ENCODE measurements at places on chromosomes 1 and 21.

- DNase-seq: no peak
Measured at GRCh38 chr1:41020109-41020576, 1.4 kb downstream of the SLFNL1 start.

GRCh38 chr1:156111355-156111962 lies 3.1 kb upstream of the LMNA start:
- DNase-seq: no peak

DNA sequence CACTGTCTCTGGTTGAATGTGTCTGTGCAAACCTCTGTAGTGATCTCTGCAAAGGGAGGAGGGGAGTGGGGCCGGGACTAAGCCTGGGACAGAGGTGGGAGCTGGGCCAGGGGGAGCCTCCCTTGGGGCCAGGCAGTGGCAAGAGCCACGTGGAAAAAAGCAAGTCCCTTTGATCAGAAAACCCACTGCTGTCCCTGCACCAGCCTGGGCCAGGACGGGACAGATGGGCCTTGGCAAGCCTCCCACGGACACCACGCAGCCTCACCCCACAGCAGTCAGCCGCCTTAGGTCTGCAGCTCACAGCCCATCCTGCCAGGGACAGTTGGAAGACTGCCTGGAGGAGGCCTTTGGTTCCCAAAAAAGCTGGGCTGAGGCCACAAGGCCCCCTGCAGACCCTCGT lies 11.7 kb upstream of the TRAPPC10 start:
- no peak for DNase-seq

- no peak for DNase-seq
Measured at GRCh38 chr1:220391491-220391890, 119.2 kb upstream of the RAB3GAP2 start.

DNA sequence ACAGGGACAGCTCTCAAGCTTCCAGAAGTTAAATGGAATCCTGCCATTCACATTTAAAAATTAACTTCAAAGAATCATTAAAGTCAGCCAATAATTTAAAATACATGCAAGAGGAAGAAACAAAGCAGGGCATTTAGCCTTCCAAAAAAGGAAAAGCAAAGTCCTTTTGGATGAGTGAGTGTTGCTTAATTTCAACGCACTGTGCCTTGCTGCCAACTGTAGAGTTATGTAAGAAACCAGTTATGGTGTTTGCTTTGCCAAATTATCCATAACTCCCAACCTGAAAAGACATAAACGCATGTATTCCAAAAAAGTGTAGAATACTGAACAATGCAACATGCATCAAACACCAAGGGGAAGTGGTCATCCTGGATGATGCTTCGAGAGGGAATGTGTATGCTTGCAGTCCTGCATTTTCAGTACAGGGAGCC lies 16.1 kb upstream of the KCNE1 start:
- DNase-seq: no peak

DNA sequence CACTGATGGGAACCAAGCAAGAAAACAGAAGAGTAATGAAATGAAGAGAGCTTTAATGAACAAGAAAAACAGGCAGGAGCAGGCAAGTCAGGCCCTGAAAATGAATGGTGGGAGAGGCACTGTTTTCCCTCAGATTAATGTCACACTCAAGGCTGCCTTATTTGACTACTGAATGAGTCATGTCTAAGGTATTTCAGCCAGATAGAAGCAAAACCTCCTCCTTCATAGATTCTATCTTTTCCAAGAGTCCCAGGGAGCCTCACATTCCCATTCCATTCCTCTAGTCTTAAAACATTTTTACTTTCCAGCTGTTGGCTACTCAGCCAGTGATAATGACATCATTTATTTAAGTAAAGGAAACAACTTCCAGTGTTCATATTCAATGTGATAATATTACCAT lies 228.4 kb upstream of the NRIP1 start:
- DNase-seq: peak; percentile 86

DNA sequence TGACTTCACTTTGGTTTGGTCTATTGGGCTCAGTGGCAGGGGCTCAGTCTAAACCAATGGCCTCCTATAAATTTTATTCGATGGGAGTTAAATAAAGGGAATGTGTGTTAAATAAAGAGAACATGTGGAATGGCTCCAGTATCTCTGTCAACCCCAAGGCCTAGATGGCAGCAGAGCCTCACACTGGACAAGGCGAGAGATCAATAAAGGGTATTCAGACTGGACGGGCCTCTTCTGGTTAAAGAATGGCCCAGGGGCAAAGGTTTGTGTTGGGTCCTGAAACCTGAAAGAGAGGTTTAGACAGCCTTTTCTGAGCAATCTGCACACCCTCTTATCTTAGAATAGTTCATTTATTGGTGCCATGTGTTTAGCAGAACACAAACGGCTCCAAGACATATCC lies 34.7 kb downstream of the SH3BP5L start:
- DNase-seq: no peak

DNA sequence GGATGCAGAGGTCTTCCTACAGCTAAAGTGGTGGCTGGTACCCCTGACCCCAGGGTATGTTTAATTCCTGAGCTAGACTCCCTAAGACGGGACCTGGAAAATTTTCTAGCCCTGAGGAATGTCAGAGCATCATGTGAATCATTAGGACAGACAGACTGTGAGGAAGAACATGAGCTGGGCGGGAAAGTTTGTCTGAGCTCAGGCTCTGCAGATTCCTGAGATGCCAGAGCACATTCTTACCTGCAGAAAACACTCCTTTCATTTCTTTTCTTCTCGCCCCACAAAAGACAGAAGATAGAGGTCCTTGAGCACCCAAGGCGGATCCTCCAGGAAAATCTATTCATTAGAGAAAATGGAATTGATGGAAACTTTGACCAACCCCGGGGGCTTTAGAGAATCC lies 6.5 kb downstream of the CAPN2 start:
- DNase-seq: no peak

DNA sequence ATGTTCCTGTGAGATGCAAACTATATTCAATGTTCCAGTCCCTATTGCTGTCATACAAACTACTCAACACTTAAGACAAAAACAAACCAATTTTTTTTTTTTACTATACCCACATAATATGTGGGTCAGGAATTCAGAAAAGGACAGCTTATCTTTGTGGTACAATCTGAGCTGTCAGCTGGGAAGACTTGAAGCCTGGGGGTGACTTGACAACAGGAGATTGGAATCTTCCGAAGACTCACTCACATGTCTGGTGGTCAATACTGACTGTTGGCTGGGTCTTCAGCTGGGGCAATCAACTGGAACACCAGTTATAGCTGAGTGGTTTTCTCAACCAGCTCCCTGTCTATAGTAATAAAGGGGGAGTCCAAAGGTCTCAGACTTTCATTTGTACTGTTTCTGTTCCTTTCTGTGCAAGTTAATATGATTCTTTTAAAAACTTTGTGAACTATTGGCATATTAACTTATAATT lies 81.7 kb upstream of the ATP1B1 start:
- no peak for DNase-seq

- peak; percentile 49 for DNase-seq
Measured at GRCh38 chr1:115668579-115668978, 26.8 kb downstream of the VANGL1 start.

GRCh38 chr21:41933313-41934079 lies 20.3 kb downstream of the C2CD2 start:
- DNase-seq: no peak

- no peak for DNase-seq
Measured at GRCh38 chr1:239792157-239792556, 299.5 kb upstream of the FMN2 start.

DNA sequence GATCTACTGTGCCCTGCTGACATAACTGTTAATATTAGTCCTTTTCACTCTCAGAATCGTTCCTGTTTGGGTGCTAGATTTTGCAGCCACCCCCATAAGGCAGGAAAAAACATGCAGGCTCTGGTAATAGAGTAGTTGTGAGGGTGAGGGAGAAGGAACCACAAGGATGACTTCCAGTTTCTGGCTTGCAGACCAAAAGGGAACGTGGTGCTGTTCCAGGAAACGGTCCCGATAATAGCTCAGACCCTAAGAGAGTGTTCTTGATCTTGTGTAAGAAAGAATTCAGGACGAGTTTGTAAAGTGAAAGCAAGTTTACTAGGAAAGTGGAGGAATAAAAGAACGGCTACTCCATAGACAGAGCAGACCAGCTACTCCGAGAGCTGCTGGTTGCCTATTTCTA lies 50.7 kb upstream of the RHOU start:
- DNase-seq: no peak

- no peak for DNase-seq
Measured at GRCh38 chr1:160063176-160063575, 6.8 kb downstream of the KCNJ10 start.

- DNase-seq: no peak
Measured at GRCh38 chr1:41534181-41535076, 49.9 kb upstream of the EDN2 start.

DNA sequence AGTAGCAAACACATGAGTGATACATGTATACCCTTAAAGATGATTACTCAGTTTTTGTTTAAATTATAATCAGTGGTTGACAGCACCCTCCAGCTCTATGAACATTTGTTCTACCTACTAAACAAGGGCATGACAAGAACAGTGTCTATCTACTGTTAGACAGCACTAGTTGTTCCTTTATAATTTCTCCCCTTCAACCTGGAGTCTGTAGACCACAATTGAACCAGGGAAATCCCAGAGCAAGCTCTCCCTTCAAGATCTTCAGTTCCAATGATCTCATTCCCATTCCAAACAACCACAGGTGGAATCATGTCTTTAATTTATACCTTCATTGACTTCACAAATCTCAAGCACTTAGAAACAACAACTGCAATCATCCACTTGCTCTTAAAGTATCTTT lies 216.1 kb downstream of the HHIPL2 start:
- no peak for DNase-seq

- peak; percentile 70 for DNase-seq
Measured at GRCh38 chr1:27366113-27366410, 699 bp downstream of the MAP3K6 start.

GRCh38 chr1:99268021-99268420 lies 3.7 kb downstream of the PLPPR4 start:
- peak; percentile 14 for DNase-seq

DNA sequence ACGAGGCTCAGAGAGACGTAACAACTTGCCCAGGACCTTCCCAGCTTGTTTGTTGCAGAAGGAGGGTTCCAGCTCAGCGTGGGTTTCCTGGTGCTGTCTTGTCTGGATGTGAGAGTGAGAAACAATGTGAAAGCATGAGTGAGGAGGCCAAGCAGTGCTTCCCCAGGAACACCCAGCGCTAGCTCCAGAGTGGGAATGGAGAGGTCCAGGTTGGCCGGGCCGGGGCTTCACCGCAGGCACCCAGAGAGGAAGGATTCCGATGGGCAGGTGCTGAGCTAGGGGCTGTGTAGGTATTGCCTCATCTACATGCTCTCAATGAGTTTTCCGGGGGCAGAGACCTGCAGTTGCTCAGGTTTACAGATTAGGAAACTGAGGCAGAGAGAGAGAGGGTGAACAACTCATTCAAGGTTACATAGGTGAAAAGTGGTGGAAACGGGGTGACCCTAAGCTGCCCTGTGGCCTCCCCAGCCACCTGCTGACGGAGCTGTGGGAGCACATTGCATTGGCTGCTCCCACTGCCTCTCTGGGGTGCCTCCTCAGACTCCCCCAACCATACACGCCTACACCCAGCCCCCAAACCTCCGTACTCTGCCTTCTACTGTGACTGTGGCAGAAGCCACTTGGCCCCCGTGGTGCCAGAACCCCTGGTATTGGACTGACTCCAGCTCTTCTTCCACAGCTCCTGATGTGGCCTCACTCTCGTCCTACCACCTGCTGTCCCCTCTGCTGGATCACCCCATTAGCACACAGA lies 51.2 kb downstream of the B3GALT5 start:
- DNase-seq: no peak

DNA sequence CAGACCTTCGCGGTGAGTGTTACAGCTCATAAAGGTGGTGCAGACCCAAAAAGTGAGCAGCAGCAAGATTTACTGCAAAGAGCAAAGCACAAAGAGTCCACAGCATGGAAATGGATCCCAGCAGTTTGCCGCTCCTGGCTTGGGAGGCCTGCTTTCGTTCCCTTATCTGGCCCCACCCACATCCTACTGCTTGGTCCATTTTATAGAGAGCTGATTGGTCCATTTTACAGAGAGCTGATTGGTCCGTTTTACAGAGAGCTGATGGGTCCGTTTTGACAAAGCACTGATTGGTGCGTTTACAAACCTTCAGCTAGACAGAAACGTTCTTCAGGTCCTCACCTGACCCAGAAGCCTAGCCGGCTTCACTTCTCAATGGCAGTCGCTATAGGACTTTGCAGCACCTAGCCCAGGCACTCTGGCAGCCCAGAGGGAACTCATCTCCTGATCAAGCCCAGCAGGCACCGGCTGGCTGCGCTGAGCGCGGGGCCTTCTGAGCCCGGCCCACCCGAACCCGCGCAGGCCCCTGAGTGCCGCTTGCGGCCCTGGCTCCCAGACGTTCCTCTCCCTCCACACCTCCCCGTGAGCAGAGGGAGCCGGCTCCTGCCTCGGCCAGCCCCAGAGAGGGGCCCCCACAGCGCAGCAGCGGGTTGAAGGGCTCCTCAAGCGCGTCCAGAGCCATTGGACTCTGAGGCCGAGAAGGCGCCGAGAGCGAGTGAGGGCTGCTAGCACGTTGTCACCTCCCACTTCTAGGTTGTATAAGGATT lies 200.3 kb downstream of the LMO4 start:
- DNase-seq: no peak

DNA sequence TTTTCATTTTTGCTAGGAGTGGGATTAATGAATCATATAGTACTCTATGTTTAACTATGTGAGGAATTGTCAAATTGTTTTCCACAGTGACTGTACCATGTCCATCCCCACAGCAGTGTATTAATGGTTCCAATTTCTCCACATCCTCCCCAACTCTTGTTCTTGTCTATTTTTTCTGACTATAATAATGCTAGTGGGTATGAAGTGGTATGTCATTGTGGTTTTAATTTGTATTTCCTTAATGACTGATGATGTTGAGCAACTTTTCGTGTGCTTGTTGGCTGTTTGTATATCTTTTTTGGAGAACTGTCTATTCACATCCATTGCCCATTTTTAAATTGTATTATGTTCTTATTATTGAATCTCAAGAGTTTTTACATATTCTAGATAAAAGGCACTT lies 10.0 kb upstream of the KPRP start:
- DNase-seq: no peak

DNA sequence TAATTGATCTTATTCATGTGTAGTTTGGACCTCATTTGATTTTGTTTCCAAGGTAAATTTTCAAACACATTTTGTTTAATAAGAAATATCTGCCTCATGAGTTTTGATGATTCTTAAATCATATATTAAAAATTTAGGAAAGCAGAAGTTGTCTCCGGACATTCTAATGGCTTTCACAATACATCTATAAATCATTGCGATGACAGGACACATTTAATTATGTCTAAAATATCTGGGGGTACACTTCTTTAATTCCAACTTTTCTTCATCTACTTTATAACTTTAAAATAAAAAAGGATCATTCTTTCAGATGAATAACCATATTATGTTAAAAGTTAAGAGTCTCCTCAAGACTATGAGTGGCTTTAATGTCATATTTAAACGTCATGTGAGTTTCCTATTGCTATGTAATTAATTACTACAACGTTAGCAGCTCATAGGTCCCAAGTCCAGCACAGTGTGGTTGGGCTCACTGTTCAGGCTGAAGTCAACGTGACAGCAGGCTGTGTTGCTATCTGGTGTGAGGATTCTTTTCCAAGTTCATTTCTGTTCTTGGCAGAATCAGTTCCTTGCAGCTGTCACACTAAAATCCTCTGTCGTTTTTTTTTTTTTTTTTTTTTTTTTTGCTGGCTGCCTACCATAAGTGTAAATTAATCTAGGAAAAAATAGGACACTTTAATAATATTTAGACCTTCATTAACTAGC lies 893.5 kb downstream of the LTN1 start:
- DNase-seq: no peak

GRCh38 chr1:6259491-6260362 lies 1.2 kb downstream of the GPR153 start:
- peak; percentile 48 for DNase-seq

GRCh38 chr1:107474877-107475612 lies 334.2 kb downstream of the NTNG1 start:
- no peak for DNase-seq

Measured in brain microvascular endothelial cell (primary cell).